ENCODE measurements at places on chromosomes 7 and 10. TPM values are rescaled to one million over a fixed set of nuclear protein-coding genes. Genes with fewer than 3 reads are reported as not detected.

ERVW-1 gene
- total RNA-seq = 0.22 TPM

PSD gene
- 1.9 TPM for total RNA-seq

IDI1 gene
- total RNA-seq = 60.9 TPM

EPHA1 gene
- 0.22 TPM for total RNA-seq

GNGT1 gene
- not detected for total RNA-seq

IMPDH1 gene
- total RNA-seq = 49.3 TPM

PLXNA4 gene
- 9.0 TPM for total RNA-seq

MEIG1 gene
- total RNA-seq = not detected

CALCR gene
- 0.62 TPM for total RNA-seq

STX1A gene
- 7.5 TPM for total RNA-seq

PDSS1 gene
- 3.8 TPM for total RNA-seq

TMEM254 gene
- 13.6 TPM for total RNA-seq

FAM237B gene
- not detected for total RNA-seq

LRIT1 gene
- total RNA-seq = not detected

AEBP1 gene
- 236 TPM for total RNA-seq

SLC26A5 gene
- 0.71 TPM for total RNA-seq

CAMK2B gene
- 26.9 TPM for total RNA-seq

RAMP3 gene
- 59.6 TPM for total RNA-seq

SFXN2 gene
- total RNA-seq = 7.6 TPM

CALD1 gene
- total RNA-seq = 534 TPM

AKR1E2 gene
- 25.1 TPM for total RNA-seq

CLRN3 gene
- total RNA-seq = not detected

SLC26A3 gene
- not detected for total RNA-seq

STK31 gene
- 1.8 TPM for total RNA-seq

C10orf105 gene
- 0.53 TPM for total RNA-seq

C7orf33 gene
- total RNA-seq = not detected

EN2 gene
- not detected for total RNA-seq

FAM25A gene
- not detected for total RNA-seq

TRPV6 gene
- total RNA-seq = 0.40 TPM

SNCG gene
- 132 TPM for total RNA-seq

AQP1 gene
- 864 TPM for total RNA-seq

PARP12 gene
- total RNA-seq = 41.8 TPM

LIPF gene
- not detected for total RNA-seq

CXCL12 gene
- total RNA-seq = 394 TPM

MRPL43 gene
- 84.8 TPM for total RNA-seq

VSTM2A gene
- total RNA-seq = not detected

PTN gene
- 5.6 TPM for total RNA-seq

CCDC201 gene
- not detected for total RNA-seq

All from sciatic nerve (tissue), 2 donors.